ENCODE measurements at places on chromosomes 7 and 10.
A peak's percentile ranks its signal among the peaks of the same experiment; 100 is the strongest.

DNA sequence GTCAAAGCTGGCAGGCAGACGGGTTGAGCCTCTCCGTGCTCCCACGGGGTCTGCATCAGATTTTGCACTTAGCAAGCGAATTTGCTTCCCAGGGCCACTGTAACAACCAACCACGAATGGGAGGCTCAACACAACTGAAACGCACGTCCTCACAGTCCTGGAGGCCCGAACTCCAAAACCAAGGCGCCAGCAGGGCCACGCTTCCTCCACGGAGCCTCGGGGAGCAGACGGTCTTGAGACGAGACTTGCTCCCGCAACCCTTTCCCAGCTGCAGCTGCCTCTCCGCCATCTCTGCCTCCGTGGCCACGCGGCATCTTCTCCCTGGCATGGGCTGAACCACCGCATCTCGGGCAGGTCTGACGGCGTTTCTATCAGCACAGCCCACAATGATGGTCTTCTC, 30.2 kb upstream of the INSIG1 start:
- DNase-seq, result no peak

GRCh38 chr7:137590071-137590755, 246.7 kb upstream of the PTN start:
- no peak for DNase-seq

DNA sequence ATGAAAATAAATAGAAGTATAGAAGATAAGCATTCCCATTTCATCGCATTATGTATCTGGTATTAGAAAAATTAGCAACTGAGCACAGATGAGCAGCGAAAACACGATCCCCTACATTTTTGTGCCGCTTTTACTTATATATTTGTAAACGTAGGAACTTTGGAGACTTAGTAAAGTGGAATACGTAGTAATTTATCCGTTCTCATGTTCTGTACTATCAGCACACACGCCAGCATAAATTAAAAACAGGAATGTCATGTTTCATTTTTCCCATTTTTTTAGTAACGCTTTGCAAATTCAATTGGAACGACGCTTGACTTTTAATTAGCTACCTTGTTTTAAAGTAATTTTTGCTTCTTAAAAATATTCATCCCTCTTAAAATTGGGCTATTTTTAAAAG, 2.4 kb downstream of the ZNRF2 start:
- DNase-seq, result no peak

- peak; percentile 46 for DNase-seq
These were observed 4.1 kb upstream of the C10orf120 start for GRCh38 chr10:122703483-122704448.

GRCh38 chr10:91528768-91529167, 104.1 kb downstream of the PPP1R3C start:
- DNase-seq, result no peak

GRCh38 chr7:105760551-105761447, 115.6 kb downstream of the ATXN7L1 start:
- no peak for DNase-seq

GRCh38 chr10:11341283-11341960, 270.0 kb downstream of the USP6NL start:
- DNase-seq, result no peak

DNA sequence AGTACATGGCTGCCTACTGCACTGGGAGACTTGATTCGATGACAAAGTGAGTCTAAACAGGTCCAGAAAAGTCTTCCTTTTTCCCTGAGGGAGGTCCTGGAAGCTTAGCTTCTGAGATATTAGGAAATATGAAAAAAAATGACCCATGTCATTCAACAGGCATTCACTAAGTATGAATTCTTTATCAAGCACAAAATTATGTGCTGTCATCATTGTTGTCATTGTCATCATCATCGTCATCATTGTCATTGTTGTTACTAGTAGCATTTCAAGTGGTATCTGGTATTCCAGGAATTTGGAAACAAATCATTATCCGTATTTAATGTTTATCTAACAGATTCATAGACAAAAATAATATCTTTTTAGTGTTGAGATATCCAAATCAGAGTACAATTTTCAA, 49.7 kb upstream of the HECTD2 start:
- DNase-seq, result no peak

- DNase-seq, result no peak
These were observed 88.9 kb downstream of the MYOF start for GRCh38 chr10:93393211-93393610.

GRCh38 chr7:76326646-76327233, 24.3 kb downstream of the HSPB1 start:
- no peak for DNase-seq

DNA sequence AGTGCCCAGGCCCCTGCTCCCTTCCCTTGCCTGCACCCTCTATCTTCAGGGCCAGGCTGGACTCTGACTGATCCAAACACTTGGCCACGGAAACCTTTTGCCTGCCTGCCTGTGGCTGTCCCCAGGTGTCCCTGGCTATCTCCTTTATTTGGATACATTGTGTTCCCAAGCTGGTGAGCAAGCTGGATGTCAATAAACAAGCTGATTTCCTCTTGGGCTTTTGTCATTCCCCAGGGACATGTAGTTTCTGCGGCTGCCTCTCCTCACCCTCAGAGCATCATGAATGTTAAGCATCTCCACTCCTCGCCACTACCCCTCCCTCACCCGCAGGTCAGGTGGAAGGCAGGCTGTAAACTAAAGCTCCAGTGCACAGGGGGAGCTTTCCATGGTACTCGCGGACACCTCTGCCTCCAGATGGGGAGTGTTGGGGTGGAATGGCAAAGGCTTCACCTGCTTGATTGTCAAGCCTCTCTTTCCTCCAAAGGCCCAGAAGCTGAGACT, 6.9 kb downstream of the GHRHR start:
- DNase-seq, result no peak

DNA sequence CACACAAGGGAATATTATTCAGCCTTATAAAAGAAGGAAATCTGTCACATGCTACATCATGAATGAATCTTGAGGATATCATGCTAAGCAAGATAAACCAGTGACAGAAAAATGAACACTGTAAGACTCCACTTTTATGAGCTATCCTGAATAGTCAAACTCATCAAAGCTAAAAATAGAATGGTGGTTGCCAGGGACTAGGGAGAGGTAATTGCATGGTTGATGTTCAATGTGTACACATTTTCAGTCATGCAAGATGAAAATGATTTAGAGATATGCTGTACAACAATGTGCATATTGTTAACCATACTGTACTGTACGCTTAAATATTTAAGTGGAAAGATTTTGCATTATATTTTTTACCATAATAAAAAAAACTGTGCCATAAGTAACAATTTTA, 1349.1 kb downstream of the XPNPEP1 start:
- DNase-seq, result no peak

DNA sequence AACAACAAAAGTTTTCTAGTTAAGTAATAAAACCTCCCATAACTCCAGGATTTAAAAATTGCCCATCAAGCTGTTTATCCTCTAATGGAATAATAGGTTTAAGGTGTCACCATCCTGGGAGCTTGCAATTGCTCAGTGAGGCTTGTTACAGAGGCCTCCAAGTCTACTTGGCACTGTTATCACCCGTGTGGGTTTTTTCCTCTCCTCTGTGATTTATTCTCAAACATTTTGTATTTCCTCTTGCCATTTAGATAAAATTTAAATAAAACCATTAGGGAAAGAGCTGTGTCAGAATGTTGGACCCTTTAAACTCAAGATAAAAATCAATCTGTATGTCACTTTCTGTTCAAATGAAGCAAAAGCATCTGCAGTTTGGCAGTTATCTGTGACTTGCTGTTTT, 202.6 kb downstream of the GALNT17 start:
- no peak for DNase-seq

DNA sequence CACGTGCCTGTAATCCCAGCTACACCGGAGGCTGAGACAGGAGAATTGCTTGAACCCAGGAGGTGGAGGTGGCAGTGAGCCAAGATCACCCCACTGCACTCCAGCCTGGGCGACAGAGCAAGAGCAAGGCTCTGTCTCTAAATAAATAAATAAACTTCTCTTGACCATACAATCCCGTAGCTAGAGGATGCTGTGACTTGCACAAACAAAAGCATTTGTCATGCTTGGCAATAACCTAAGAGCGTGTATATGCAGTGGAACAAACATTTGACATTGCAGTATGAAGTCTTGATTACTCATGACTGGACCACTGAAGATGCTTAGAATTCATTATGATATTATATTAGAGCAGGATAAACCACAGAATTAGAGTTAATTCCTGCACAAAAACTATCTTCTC, 1.4 kb upstream of the C7orf57 start:
- DNase-seq, result no peak

DNA sequence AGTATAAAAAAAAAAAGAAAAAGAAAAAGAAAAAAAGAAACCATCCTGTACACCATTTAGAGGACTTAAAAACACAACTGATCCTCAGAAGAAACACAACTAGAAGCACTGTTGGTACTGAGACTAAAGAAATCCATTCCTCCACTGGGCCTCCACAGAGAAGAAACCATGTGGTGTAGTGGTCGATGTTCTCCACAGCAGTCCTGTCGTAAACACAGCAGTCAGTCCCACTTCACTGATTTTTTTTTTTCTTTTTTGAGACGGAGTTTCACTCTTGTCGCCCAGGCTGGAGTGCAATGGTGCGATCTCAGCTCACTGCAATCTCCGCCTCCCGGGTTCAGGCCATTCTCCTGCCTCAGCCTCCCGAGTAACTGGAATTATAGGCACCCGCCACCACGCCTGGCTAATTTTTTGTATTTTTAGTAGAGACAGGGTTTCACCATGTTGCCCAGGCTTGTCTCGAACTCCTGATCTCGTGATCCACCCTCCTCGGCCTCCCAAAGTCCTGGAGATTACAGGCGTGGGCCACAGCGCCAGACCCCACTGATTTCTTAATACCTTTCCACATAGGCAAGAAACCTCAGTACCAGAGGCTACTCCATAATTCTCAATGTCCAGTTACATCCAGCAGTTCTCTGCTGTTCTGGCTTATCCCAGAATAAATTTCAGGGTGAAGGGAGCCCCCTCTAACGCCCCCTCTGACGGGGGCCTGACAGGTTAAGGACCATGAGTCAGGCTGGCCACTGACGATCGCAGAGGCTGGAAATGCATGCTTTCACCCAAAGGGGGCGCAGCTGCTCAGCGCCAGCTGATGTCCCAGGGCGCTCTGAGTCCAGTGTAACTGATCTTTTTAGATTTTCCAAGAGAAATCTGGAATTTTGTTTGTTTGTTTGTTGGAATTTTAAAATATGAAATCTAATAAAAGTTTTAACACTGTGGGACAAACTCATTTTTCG, 24.8 kb upstream of the FFAR4 start:
- DNase-seq, result peak; percentile 32

GRCh38 chr7:156082048-156083040, 270.1 kb upstream of the SHH start:
- DNase-seq, result no peak

DNA sequence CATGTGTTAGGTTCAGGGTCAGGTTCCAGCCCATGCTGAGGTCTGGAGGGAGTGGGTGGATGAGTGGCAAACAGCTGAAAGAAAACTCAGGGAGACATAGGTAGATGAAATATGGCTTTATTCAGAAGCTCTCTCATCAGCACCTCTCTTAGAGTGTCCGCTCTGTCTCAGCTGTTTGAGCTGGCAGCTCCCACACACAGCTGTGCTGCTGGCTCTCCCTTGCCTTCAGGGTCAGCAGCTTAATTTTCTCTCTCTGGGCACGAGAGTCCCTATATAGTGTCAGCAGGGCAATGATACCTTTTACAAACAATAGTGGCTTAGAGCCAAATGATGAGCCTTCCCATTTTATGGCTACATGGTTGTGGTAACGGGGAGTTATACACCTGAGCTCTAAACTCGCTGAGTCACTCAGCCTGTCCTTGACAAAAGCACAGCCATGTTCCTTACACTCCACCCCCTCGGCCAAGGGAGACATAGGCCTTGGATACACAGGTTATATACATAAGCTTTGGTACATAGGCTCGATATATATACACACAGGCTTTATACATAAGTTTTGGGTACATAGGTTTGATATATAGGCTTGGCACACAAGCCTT, 10.4 kb downstream of the RNF133 start:
- DNase-seq, result no peak

DNA sequence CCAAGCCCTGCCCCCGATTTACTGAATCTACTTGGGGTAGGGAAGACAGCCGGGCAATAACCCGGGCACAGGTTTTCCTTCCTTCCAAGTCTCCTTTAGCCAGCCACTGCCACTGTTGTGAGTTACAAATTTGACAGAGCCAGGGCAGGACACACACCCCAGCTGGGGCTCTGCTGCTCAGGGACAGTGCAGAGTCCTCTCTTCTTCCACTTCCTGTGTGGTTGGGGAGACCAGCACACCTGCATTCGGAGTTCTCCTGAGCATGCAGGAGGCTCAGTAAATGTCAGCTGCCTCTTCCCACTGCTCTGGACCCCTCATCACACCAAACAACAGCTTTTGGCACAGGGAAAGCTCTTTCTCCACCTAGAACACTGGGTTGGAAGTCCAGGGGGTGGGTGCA, 21.3 kb downstream of the CHST15 start:
- DNase-seq, result no peak

- no peak for DNase-seq
These were observed 15.1 kb downstream of the ZNF800 start for GRCh38 chr7:127377425-127377824.

- DNase-seq, result no peak
These were observed 221.5 kb downstream of the INHBA start for GRCh38 chr7:41481353-41481752.

DNA sequence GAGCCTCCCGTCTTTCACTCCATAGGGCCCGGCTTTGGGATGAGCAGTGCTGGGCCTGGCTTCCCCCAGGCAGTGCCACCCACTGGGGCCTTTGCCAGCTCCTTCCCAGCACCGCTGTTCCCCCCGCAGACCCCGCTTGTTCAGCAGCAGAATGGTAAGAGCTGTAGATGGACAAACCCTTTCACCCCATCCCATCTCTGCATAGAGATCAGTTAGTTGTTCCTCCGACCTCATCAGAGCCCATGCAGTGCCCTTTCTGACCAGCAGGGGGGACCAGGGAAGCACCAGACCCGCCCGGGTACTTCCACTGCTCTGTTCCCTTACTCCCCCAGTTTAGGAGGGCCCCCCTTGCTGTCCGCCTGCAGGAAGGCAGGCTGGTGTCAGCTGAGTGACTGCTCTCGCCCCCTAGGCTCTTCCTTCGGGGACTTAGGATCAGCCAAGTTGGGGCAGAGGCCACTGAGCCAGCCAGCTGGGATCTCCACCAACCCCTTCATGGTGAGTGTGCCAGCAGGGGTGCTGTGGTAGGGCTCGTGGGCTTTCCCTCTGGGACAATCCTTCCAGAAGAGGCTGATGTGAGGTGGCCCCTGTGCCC, 9.8 kb downstream of the SAP25 start:
- DNase-seq, result peak; percentile 74

GRCh38 chr7:26307226-26307625, 15.6 kb downstream of the SNX10 start:
- no peak for DNase-seq

- DNase-seq, result no peak
These were observed 21.2 kb upstream of the MYO3A start for GRCh38 chr10:25912866-25913265.
